ENCODE measurements at places on chromosomes 13 and 19.

- DNase-seq = no peak
Observed at GRCh38 chr19:5800361-5801270, 4.3 kb upstream of the NRTN start.

DNA sequence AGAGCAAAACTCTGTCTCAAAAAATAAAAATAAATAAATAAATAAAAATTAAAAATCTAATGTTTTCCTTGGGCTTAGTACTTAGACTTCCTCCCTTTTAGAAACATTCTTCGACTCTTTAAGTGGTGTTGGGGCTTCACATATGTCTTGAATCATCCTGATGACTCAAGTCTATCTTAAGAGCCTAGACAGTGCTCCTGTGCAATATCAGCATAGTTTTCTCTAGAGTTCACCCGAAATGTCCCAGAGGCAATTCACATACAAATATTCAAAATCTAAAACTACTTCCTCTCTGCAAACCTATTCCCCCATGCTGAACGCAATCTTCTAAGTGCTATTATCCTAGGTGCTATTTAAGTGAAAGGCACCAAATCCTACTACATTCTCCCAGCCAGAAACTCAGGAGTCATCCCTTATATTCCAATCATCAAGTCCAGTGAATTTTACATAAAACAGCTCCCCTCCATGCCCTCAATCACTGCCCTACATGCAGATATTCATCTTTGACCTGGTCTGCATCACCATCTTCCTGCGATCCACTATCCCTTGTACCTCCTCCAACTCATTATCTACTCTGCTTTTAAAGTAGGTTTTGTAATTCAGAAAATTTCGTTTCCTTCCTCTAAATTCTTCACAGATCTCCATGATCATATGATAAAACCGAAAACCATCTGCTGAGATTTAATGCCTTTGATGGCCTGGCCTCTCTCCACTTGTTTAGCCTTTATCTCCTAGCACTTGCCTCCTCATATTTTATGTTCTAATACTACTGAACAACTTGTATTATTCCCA, 102.7 kb downstream of the ELF1 start:
- no peak for DNase-seq

DNA sequence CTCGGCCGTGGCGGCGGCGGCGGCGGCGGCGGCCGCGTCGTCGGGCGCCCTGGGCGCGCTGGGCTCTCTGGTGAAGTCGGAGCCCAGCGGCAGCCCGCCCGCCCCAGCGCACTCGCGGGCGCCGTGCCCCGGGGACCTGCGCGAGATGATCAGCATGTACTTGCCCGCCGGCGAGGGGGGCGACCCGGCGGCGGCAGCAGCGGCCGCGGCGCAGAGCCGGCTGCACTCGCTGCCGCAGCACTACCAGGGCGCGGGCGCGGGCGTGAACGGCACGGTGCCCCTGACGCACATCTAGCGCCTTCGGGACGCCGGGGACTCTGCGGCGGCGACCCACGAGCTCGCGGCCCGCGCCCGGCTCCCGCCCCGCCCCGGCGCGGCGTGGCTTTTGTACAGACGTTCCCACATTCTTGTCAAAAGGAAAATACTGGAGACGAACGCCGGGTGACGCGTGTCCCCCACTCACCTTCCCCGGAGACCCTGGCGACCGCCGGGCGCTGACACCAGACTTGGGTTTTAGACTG, 1.7 kb downstream of the SOX1 start:
- DNase-seq = no peak

DNA sequence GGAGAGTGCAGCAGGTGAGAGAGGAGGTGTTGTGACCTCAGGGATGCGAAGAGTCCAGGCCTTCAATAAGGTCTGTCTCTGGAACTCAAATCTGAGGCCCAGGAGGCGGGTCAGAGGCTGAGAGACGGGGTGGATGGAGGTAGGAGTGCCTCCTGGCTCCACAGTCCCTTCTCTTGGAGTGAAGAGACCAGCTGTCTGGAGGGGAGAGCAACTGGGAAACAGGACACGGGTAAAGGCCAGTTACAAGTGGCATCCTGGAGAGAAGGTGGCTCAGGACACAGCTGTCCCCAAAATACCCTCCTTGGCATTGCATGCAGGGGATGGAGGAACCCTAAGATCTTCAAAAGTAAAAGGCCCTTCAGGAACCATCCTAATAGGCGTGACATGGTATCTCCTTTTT, 19.2 kb downstream of the PDE4A start:
- no peak for DNase-seq

GRCh38 chr13:114229506-114229905, 5.2 kb upstream of the CDC16 start:
- DNase-seq = no peak

DNA sequence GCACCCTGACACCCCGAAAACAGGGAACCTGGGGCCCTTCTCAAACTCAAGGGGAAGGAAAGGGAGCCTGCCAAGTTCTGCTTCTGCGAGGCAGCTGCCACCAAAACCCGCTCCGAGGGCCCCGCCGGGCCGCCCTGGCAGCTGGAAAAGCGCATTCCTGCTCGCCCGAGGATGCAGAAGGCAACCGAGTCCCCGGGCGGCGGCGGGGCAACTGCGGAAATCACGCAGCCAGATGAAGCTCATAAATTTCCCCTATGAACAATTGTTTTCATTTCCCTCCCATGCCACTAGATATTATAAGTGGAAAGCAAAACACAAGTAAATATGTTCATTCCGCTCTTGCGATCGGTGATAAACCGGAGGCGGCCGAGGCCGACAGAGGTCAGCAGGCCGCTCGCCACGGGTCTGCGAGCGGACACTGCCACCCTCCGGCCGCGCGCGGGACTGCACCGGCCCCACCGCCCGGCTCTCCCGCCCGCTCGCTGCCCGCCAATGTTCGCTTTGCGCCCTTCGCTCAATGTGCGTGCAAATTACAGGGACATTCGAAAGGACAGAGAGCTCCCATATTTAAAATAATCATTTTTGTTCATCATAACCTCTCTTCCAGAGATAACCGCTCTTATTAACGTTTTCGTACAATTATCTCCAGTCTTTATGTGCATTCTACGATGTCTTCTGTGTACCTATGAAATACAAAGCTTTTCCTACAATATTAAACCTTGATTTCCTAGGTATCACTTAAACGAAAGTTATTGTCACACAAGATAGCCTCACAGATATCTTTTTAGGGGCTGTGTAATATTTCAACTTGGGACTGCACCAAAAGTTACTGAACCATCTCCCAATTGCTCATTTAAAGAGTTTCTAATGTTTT, 120.8 kb upstream of the ZNF507 start:
- DNase-seq = peak; percentile 46

DNA sequence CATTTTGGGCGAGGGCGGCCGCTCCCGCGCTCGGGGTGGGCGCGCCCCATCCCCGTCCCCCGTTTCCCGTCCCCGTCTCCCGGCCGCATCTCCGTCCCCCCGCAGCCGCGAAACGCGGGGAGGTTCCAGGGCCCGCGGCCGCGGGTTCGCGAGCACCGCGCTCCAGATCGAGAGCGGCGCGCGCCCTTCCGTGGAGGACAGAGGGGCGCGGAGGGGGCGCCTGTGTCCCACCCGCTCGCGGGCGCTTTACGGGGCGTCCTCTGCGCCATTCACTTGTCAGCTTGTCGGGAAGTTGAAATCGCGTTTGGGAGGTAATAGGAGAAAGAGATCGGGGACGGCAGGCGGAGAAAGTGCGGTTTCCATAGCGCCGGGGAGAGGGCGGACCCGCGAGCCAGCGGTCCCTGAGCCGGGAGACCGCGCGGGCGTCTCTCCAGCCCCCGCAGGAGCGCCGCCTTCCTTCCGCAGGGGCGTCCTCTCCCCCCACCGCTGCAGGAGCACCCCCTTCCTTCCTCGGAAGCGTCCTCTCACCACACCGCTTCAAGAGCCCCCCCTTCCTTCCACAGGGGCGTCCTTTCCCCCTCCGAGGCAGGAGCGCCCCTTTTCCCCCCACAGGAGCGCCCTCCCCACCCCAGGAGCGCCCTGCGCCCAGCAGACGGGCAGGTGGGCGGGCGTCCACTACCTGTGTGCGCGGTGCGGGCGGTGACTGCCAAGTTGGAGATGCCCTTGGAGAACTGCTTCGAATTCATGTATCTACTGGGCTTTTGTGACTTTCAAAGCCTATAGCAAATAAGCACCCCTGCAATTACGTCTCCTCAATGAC, 962 bp upstream of the IRS2 start:
- DNase-seq = peak; percentile 73

GRCh38 chr13:78045916-78046315, 127.3 kb upstream of the EDNRB start:
- DNase-seq = no peak

DNA sequence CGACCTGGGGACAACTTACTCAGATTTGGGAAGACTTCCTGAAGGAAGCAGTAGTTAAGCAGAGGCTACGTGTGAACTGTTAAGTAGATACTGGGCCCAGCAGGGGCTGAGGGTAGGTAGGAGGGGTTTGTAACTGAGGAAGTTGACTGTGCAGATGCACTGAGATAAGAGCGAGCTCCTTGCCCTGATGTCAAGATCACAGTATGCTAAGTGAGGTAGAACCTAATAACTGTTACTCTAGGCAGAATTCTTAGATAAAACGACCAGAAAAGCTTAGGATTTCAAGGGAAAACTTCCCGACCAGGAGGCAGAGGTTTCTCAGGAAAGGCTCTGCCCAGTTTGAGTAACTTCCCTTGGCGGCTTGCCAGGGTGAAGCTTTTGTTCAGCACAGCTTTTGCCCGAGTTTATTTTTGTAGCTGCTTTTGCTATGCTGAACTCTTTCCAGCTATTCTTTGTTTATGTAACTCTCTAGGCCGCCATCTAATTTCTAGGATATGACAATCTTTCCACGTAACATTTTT, 632.1 kb downstream of the DIAPH3 start:
- no peak for DNase-seq

- DNase-seq = peak; percentile 100
Observed at GRCh38 chr19:41225238-41226052, 6.4 kb downstream of the AXL start.

DNA sequence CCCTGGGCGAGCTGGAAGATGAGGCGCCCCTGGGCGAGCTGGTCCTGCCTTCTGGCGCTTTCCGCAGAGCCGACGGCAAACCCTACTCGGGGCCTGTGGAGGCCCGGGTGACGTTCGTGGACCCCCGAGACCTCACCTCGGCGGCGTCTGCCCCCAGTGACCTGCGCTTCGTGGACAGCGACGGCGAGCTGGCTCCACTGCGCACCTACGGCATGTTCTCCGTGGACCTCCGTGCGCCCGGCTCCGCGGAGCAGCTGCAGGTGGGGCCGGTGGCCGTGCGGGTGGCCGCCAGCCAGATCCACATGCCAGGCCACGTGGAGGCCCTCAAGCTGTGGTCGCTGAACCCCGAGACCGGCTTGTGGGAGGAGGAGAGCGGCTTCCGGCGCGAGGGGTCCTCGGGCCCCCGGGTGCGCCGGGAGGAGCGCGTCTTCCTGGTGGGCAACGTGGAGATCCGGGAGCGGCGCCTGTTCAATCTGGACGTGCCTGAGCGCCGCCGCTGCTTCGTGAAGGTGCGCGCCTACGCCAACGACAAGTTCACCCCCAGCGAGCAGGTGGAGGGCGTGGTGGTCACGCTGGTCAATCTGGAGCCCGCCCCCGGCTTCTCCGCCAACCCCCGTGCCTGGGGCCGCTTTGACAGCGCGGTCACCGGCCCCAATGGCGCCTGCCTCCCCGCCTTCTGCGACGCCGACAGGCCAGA, 6.3 kb downstream of the CILP2 start:
- DNase-seq = no peak

- peak; percentile 77 for DNase-seq
Observed at GRCh38 chr19:33430674-33431277, 57.3 kb downstream of the CEBPG start.

DNA sequence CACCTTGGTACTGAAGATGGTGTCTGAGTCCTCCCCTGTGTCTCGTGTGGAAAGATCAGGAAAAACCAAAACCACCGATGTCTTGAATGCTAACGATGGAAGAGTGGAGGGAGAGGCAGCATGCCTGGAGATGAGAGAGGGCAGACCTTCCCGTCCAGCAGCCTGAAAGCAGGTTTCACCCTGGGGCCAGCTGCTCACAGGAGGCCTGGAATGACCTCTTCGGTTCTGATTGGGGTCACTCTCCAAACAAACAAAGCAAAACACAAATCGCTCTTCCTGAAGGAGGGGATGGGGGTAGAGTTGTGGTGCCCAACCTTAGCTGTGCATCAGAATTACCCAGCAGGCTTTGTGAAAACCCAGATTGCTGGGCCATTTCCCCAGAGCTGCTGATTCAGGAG, 142.3 kb upstream of the SOX1 start:
- no peak for DNase-seq

DNA sequence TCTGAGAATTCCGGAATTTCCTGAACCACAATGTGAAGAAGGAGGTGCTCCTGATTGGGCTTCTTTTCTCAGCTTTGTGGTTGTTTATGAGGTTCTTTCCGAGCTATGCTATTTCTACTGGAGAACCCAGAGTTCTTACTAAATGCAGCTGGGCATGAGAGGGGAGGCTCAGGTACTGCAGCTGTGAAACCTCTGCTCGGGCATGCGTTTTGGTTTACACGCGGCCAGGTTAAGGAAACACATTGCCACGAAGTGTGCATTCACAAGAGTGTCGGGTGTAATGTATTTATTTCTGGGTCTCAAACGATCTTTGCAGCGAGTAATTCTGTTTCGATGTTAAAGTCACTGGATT, 661 bp upstream of the MIR17HG start:
- DNase-seq = peak; percentile 75

DNA sequence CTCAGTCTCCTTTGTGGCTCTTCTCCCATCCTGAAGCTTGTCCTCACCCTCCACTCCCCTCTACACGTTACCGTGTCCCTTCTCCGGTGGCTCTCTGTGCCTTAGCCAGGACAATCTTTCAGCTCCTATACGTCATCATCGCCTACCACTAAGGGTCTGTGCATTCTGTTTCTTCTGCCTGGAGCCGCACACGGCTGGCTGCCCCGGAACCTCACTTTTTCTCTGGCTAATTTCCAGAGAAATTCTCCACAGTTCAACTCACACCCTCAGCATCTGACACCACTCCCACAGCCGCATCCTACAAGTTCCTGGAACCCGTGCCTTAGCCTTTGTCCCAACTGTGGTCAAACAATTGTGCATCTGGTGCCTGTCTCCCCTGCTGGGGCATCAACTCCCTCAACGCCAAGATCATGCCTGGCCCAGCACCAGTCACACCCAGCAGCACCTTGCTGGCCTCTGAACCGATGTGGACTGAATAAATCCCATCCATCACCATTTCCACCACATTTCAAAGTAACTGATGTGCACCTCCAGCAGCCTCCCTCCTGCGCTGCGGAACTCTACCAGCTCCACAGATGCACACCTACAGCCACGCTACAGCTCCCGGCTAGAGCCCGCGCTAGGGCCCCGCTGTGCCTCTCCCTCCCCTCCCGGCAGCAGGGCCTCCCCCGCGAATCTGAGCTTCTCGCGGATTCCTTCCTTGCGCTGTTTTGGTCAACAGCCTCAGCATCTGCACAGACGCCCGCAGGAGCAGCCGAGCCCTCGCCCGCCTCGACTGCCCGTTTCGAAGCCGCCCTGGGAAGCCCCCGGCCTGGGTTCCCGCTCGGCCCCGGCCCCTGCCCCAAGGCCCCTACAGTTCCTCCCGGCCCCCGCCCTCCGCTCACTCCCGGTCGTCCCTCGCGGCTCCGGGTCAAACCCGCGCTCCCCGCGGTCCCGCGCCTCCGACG, 689 bp downstream of the DCUN1D2 start:
- DNase-seq = peak; percentile 40

DNA sequence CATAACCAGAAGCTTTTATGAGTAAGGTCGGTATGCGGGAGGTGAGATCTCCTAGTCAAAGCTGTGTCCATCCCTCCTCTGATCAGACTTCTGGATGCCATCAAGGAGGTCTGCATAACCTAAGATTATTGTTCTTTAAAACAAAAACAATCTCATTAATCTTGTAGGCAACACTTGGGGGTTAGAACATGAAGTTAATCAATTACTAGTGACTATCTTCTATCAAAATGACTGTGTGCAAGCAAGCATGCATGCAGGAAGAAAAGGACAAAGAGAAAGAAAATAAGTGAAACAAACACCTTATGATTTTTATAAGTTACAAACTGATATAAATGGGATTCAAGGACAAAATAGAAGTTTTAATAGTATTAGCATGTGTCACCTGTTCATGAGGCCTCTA, 2435.9 kb upstream of the PCDH20 start:
- no peak for DNase-seq

Data from SW480 (cell line).